ENCODE measurements at places on chromosomes 3 and 15.

GRCh38 chr15:44735482-44736180 is 697 bp upstream of the TRIM69 start:
- peak; percentile 34 for DNase-seq

- DNase-seq, result no peak
These were observed 126.2 kb upstream of the SYNPR start for GRCh38 chr3:63151897-63152296.

DNA sequence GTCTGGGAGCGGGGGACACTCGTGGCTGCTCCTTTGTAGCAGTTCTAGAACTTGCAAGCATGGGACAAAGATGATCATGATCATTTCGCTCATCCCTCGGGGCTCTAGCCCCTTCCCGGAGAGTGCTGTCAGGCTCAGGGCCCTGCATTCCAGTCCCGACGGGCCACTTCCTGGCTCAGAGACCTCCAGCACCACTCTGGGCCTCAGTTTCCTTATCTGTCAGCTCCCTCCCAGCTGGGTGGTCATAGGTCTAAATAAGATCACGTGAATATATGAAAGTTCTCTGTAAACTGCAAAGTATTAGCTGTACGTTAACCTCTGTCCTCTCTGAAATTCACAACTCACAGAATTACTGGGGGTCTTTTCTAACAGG is 52.8 kb upstream of the SLC6A11 start:
- no peak for DNase-seq

DNA sequence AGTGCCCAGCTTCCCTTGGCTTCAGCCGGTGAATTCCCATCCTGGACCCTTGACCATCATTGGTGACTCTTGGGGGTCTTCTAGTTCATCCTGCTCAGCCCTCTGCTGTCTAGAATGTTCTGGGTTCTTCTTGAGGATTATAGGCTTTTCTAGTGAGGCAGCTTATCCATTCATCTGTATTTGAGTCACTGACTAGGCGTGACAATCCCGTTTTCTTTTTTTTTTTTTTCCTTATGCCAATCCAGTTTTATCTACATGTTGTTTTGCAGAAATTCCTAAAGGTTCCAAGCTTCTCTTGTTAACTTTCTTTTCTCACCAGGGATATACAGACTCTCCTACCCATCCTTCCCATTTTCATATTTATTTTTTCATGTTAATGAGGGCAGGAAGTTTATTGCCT is 6.6 kb upstream of the TRAK1 start:
- no peak for DNase-seq

GRCh38 chr3:153652076-153652475 is 469.1 kb upstream of the ARHGEF26 start:
- no peak for DNase-seq

- DNase-seq, result no peak
These were observed 1.9 kb downstream of the MAP4 start for GRCh38 chr3:48014358-48014757.

GRCh38 chr3:178948546-178948945 is 123.1 kb downstream of the ZMAT3 start:
- DNase-seq, result no peak

DNA sequence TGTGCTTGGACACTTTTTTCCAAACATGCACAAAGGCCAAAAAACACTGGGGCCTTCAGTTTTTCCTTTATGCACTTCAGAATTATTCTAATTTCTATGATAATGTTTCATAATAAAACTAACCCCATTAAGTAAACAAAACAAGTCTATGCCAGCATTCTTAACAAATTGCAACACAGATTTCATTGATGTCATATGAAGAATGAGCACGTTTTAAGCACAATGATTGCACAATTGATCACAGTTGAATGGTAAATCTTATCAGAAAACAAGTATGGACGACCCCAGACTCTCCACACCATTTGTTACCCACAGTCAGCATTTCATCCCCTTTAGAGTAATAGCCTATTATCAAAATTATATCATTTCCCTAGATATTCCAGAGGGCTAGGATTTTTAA is 46.7 kb upstream of the PROK2 start:
- no peak for DNase-seq

DNA sequence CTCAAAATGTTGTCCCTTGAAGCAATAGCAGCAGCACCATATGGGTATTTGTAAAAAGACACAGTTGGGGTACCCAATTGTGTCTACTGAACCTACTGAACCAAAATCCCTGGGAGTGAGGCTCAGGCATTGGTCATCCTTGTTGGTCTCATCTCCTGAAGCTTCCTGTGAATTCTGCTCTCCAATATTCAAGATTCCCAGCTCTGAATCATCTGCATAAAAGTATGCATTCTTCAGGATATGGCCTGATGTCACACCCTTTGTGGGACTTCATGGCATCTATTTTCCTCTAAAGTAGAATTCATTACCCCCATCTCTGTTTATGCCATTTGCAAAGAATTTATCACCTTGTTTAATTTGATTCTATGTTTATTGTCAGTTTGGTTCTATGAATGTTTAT is 13.3 kb upstream of the PTX3 start:
- no peak for DNase-seq

- no peak for DNase-seq
These were observed 101.7 kb upstream of the EIF1B start for GRCh38 chr3:40207796-40208195.

DNA sequence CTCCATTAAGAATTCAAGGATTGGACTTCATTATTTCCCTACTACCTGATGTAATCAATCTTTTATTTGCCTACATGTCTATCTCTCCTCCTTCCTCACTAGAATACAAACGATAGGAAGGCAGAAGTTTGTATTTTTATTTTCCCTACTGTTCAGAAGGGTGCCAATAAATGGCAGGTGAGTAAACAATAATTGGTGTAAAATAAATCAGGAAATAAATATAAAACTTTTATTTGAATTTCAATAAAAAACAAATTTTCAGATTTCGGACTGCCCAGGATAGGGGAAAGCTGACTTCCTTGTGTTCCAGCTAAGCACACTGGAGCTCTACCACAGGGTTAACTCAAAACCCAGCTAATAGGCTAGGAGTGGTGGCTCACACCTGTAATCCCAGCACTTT is 636.3 kb upstream of the BCHE start:
- no peak for DNase-seq

DNA sequence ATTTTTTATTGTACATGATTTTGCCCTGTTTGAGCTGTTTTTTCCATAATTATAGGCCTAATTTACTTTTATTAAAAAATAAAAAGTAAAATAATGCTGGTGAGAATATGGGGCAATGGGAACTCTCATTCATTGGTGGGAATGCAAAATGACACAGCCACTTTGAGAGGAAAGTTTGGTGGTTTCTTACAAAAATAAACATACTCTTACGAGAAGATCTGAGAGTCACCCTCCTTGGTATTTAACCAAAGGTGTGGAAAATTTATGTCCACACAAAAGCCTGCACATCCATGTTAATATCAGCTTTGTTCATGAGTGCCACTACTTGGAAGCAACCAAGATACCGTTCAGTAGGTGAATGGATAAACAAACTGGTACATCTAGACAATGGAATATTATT is 9.8 kb downstream of the MUC13 start:
- no peak for DNase-seq

- DNase-seq, result no peak
These were observed 251.4 kb downstream of the ADAMTS17 start for GRCh38 chr15:100090411-100090810.

DNA sequence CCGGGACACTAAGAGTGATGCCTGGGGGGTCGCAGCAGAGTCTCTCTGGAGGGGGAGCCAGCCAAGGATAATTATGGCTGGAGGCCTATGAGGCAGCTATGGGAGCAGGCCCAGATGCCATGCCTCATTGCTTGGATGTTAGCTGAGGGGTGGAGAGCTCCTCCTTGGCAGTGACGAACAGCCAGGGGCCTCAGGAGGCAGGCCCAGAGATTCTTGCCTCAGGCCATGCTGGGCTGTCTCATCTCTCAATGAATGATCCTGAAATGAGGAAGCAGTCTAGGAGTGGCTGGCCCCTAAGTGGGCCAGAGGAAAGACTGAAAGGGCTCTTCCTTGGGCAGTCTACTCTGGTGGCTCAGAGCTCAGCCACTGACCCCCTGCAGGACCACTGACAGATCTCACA is 21.3 kb downstream of the KIF9 start:
- no peak for DNase-seq

- no peak for DNase-seq
These were observed 29.6 kb downstream of the SLCO2A1 start for GRCh38 chr3:133999891-134000685.

DNA sequence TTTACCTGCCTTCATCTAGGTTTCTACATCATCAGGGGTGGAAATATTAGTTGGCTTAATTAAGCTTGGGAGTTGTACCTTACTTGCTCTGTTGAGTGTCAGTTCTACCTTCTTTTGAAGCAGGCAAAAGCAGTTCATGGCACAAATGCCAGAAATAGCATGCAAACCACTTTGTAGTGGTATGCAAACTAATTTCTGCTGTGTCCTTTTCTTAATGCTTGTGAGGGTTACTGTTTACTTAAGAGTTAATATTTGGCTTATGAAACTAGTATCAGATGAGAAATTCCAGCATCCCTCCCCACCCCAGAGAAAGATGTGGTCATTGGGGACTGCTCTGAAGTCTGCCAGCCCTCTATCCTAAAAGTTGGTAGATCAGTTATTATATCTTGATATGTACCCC is 7.1 kb downstream of the ATP2C1 start:
- no peak for DNase-seq

GRCh38 chr3:30333903-30334302 is 272.5 kb upstream of the TGFBR2 start:
- DNase-seq, result no peak

DNA sequence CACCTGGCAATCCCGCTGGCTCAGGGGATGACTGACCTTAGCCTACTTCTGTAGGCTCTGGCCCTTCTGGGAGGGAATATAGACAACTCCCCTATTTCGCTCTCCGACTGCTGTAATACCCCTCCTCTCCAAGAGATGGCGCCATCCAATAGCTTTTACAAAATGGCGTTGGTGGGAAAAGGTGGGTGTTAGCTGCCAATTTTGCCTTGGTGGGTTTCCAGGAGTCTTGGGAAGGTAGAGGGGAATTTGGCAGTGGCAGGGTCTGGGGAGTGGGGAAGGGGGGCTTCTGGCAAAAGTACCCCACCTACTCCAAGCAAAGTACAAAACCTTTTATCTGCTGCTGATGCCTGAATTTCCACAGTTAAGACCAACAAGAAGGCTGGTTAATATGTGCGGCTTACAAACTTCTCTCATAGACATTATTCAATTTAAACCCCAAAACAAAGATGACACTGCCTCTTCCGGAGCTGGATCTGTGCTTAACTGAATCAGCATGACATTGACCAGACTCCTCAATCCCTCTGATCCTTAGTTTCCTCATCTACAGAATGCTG is 62.1 kb downstream of the RASGRF1 start:
- DNase-seq, result no peak

DNA sequence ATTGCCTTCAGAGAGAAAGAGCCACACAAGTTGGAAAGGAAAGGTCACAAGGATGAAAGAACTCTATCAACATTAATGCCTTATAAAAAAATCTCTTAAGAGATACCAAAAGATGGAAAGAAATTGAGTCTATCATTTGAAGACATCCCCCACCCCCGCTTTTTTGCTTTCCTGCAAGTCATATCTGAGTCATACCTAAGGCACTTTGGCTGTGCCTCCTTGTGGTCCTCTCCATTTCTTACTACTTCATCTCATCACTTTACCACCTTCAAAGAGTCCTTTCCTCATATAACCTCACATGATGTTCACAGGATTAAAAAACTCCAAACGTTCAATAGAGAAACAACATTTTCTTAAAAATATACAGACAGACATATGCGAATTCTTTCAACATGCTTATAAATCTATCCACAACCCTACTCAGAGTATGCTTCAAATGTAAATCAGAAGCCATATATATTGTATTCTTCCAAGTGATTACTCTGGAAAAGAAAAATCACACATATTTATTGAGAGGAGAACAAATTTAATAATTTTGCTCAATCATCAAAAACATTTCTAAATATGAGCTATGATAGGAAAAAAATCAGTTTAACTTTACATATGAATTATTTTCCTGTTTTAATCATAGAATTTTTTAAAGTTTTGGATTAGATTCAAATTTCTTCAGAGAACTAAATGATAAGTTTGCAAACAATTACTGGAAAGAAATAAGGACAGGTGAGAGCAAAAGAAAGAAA is 1003.9 kb upstream of the CFAP20DC start:
- DNase-seq, result no peak

GRCh38 chr3:59752925-59753324 is 703.1 kb upstream of the CFAP20DC start:
- no peak for DNase-seq

GRCh38 chr3:154844863-154845262 is 235.3 kb upstream of the MME start:
- no peak for DNase-seq

- no peak for DNase-seq
These were observed 112.9 kb upstream of the ARHGEF3 start for GRCh38 chr3:56914646-56915045.

- no peak for DNase-seq
These were observed 32.2 kb upstream of the SNRPA1 start for GRCh38 chr15:101327147-101327740.
